ENCODE measurements at places on chromosomes 1 and 21.

GRCh38 chr1:89705901-89706699 is 73.2 kb downstream of the LRRC8C start:
- DNase-seq, result no peak

- no peak for DNase-seq
These were observed 76.6 kb upstream of the NRIP1 start for GRCh38 chr21:15141261-15141970.

GRCh38 chr1:7616076-7616832 is 154.8 kb upstream of the VAMP3 start:
- DNase-seq, result no peak

GRCh38 chr1:95520390-95520789 is 286.4 kb downstream of the RWDD3 start:
- no peak for DNase-seq

GRCh38 chr1:31505911-31506497 is 70.3 kb upstream of the TINAGL1 start:
- peak; percentile 4 for DNase-seq

GRCh38 chr1:57450981-57451380 is 27.1 kb upstream of the DAB1 start:
- no peak for DNase-seq

GRCh38 chr1:32100807-32101708 is 6.8 kb upstream of the KPNA6 start:
- no peak for DNase-seq

DNA sequence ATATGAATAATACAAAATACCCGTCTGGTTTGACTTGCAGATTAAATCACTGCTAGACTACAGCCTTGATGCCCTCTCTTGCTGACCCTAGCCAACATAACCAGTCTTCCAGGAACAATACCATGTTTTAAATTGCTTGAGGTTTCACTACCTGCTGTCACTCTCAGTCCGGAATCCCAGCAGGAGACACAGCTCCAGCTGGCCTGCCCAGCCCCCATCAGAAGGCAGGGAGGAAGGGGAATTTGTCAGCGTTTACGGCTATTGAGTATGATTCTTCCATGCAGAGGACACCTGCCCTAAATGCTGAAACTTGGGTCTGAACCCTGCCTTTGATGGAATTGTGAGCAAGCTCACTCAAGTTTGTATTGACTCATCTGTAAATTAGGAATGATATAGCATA is 33.0 kb downstream of the ZNF496 start:
- DNase-seq, result no peak

GRCh38 chr21:35254006-35254764 is 205.1 kb upstream of the RUNX1 start:
- DNase-seq, result no peak

- no peak for DNase-seq
These were observed 3.7 kb upstream of the DVL1 start for GRCh38 chr1:1352786-1353388.

DNA sequence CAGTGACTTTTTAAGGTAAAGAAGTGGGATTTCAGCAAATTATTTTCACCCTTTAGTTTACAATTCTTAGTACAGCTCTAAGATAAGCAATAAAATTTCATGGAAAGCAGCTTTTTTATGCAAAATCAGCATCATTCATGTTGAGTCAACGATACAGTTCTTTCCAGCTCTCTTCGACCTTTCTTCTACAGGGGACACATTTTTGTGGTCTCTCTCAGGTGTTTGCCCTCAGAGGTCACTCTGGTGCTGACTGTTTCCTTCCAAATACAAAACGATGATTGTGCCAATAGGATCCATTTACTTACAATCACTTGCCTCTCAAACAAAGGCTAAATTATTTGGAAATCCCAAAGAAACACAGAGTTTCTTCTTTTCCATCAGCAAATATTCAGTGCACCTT is 51.0 kb downstream of the PSMG1 start:
- DNase-seq, result no peak

DNA sequence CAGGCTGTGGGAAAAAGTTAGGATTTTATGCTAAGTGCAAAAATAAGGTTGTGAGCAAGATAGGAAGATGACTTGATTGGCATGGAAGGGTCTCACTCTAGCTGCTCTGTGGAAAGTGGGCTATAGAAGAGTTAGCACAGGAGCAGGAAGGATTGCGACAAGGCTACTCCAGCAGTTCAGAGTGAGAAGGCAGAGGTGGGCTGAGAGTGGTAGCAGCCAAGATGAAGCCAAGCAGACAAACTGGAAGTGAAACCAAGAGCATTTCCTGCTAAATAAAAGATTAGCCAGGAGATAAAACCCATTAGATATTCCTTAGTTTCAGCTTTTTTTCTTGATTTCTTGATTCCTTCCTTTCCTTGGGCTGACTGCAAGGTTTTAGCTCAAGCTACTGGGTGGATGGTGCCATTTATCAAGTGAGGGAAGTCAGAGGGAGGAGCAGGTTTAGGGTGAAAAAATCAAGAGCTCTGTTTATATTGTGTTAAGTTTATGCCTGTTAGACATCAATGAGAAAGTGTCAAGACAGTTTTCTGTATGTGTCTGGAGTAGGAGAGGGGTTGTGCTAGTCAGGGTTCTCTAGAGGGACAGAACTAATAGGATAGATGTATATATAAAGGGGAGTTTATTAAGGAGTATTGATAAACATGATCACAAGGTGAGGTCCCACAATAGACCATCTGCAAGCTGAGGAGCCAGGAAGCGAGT is 33.1 kb upstream of the ZNF644 start:
- no peak for DNase-seq

- no peak for DNase-seq
These were observed 68.6 kb downstream of the ZC3H11B start for GRCh38 chr1:219544163-219544846.

DNA sequence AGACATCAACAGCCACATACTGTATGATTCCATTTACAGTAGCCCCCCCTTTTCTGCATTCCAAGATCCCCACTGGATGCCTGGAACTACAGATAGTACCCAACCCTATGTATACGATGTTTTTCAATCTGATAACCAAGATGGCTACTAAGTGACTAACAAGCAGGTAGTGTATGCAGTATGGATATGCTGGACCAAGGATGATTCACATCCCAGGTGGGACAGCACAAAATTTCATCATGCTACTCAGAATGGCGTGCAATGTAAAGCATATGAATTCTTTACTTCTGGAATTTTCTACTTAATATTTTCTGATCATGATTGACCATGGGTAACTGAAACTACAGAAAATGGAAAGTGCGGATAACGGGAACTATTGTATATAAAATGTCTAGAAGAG is 30.0 kb upstream of the MRPS6 start:
- DNase-seq, result no peak

- no peak for DNase-seq
These were observed 39.9 kb downstream of the TEX35 start for GRCh38 chr1:178552856-178553255.

DNA sequence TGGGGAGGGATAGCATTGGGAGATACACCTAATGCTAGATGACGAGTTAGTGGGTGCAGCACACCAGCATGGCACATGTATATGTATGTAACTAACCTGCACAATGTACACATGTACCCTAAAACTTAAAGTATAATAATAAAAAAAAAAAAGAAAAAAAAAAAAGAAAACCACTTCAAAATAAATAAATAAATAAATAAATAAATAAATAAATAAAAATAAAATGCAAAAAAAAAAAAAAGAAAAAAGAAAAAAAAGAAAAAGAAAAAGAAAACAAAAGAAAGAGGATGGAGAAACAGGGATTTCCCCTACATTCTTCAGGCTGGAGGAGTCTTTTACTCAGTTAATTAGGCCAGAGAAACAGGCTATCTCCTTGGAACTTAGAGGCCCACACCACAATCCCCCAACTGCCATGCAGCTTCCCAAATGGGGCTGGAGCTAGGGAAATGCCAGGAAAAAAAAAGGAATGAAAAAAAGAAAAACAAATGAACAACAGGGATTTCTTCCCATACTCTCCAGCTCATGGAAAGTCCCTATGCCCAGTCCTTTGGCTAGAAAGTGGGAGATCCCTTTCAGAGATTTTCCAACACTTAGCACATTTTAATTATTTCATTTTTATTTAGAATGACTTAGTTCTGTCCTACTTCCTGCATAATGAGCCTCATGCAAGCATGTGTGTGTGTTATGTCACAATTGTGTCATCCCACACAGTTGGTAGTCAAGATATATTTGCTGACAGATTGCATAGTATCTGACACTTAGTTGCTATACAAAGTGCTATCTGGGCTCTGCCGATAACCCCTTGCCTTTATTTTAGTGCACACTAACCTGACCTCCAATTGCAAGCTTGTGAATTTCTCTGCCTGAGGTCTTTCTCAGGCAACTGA is 486.4 kb downstream of the PLPP3 start:
- DNase-seq, result no peak

DNA sequence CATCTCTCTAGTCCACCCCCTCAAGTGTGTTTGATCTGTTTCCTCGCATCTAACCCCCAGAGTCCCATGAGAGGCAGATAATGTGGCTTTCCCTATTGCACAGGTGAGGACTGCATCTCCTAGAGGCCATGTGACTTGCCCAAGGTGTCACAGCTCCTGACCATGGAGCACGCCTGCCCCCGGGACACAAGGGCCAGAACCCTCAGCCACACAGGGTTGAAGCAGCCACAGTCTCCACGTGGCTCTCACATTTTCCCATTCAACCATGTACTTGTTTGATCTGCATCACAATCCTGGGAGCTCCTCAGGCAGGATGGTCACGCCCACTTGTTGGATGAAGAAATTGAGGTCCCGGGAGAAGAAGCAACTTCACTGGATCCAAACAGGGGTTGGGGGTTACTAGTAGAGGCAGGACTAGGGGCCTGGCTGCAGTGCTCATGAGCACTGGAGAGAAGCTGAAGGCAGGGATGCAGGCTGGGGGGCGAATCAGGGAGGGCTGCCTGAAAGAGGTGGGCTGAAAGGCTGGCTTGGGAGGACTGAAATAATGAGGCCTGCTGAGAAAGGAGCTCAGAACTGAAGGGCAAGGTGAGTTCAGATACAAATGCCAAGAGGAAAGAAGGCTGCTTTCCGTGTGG is 207.9 kb downstream of the PTPRU start:
- no peak for DNase-seq

- no peak for DNase-seq
These were observed 61.8 kb downstream of the ATP1A1 start for GRCh38 chr1:116434849-116435248.

GRCh38 chr1:64555947-64556346 is 86.0 kb downstream of the CACHD1 start:
- no peak for DNase-seq

GRCh38 chr1:207470927-207471326 is 16.8 kb downstream of the CR2 start:
- no peak for DNase-seq

- DNase-seq, result no peak
These were observed 4.2 kb upstream of the BSDC1 start for GRCh38 chr1:32398401-32398800.

DNA sequence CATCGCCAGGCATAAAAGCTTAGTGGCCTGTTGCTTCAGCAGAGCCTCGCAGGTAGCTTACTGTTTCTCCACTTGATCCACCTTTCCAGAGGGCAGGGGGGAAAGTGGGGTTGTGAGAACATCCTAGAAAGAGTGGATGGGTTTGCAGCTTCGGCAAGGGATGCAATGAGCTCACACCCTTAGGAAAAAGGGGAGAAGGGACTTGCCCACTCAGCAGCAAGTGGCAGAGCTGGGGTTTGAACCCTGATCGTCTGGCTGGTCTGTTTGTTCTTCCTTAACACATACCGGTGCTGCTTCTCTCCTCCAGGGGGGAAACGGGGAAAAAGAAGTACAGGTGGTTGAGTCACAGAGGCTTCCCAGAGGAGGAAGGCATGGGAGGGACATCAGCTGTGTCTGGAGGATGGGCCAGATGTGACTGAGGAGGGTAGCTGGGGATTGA is 1.0 kb downstream of the TMEM201 start:
- DNase-seq, result no peak

DNA sequence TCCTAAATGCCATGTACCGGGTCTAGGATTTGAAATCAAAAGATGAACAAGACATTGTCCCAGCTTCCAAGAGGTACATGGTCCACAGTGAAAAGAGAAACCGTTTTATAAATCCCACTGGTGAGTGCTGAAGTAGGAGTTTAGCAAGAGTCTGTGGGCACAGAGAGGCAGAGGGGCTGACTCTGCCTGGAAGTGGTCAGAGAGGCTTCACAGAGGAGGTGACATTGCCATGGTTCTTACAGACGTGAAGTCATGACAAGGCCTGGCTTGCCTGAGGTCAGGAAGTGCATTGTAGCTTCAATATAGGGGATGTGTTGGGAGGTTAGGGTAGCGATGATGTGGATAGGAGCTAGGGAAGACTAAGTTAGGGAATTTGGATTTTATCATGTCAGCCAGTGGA is 28.4 kb downstream of the MAPKAPK2 start:
- no peak for DNase-seq

DNA sequence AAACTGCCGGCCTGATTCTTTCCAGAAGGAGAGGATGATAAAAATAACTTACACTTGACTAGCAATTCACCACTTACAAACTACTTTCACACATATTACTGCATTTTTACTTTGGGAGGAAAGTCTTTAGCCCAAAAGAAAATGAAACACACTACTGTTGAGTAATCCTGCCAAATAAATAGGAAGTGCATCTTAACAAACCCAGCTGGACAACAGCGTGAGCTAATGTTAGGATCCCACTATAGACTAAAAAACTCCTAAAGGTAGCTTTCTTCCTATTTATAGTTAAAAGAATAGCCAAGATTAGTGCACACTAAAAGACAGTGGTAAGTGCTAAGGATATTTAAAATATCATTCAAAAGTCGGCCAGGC is 83.8 kb downstream of the HSF2BP start:
- DNase-seq, result no peak

DNA sequence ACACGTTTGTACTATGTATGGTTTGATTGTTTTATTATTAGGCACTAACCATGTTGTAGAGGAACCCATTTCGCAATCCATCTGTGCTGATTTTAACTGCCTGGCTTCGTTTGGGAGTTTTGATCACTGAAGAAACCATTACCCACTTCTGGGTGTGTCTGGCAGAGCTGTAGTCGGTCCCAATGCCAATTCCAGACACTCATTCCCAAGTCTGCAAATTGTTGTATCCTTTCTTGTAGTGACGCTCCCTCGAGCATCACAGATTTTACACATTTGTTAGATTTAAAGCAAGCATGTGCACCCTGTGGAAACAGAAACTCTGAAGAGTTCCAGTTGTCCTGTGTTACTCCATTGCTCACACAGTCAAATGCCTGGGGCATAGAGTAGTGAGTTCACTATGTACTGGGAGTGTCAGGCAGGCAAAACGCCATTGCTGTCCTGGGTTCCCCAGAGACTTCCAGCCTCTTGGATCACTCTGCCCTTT is 31.0 kb upstream of the EFCAB14 start:
- DNase-seq, result no peak

DNA sequence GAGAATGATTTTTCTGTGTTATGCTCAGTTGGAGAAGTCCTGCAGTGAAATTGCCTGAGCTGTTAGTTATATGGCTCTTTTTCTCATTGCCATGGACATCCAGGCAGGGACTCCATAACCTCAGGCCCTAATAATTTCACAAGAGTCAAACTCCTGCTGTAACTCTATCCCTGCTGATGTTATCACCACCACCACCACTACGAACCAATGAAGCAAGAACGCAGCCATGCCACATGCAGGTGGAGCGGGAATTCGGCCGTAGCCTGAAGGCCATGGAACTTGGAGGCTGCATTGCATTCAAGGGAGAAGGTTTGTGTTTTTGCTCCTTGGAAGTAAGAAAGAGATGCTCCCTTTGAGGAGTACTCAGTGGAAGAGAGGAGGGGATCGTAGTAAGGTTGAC is 16.8 kb upstream of the DLGAP3 start:
- DNase-seq, result no peak

- DNase-seq, result no peak
These were observed 1.8 kb downstream of the TRIM46 start for GRCh38 chr1:155175281-155175926.

All from stimulated activated CD4-positive, alpha-beta T cell treated with anti-CD3 and anti-CD28 coated beads, Interleukin-2, amount 100 ng/mL, for 4 hours (primary cell).